DND-41 (cell line): ENCODE measurements at places on chromosomes 13 and 19.
A peak's percentile ranks its signal among the peaks of the same experiment; 100 is the strongest.

- H3K4me3 ChIP-seq = no peak overlapping the region
- DNase-seq = no peak
- H3K4me1 ChIP-seq = no peaks in the 10 kb centered on the region
- H3K27me3 ChIP-seq = no peaks in the 10 kb centered on the region
Measured at GRCh38 chr19:50065938-50066337, 40.1 kb downstream of the ZNF473 start.

DNA sequence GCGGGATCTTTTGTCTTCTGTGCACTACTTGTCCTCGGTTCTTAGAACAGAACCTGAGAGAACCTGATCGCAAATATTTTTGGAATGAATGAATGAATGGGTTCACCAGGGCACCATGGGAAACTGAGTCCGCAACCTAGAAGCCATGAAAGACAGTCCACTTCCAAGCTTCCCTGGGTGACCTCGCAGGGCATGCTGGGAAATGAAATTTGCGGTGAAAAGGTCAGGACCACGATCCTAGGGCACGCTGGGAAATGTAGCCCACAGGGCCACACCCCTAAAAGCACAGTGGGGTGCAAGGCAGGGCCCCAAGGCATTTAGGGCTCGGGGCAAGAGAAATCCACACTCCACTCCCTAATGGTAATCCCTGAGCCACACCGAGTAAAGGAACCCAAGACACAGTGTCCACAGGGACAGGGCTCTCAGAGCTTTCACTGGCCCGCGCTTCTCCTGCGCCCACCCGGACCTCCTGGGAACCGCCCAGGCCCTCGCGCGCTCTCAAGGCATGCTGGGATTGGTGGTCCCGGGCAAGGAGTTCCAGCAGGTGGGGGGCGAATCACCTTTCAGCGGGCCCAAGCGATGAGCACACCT, 1.1 kb upstream of the PPP1R12C start:
- no peaks in the 10 kb centered on the region for H3K27me3 ChIP-seq
- peak overlapping the region; percentile 96 for H3K4me3 ChIP-seq
- H3K27ac ChIP-seq = peak overlapping the region; percentile 86
- DNase-seq = no peak
- H3K36me3 ChIP-seq = peaks cover 6% of the 10 kb centered on the region; the same call in 1 of the 2 replicates
- H3K4me1 ChIP-seq = peaks cover 33% of the 10 kb centered on the region

GRCh38 chr19:38852231-38853044, 2.7 kb upstream of the HNRNPL start:
- no peaks in the 10 kb centered on the region for H3K27me3 ChIP-seq
- peak overlapping the region; percentile 93 for H3K27ac ChIP-seq
- peaks cover 17% of the 10 kb centered on the region for H3K36me3 ChIP-seq
- peaks cover 36% of the 10 kb centered on the region for H3K4me1 ChIP-seq

- no peak for DNase-seq
- no peak overlapping the region for H3K4me3 ChIP-seq
- no peaks in the 10 kb centered on the region for H3K4me1 ChIP-seq
- no peak overlapping the region for H3K27ac ChIP-seq
Measured at GRCh38 chr13:42602906-42603305, 29.0 kb downstream of the TNFSF11 start.

- H3K4me1 ChIP-seq = no peaks in the 10 kb centered on the region
- no peak overlapping the region for H3K4me3 ChIP-seq
Measured at GRCh38 chr13:37382146-37382545, 216.4 kb downstream of the POSTN start.

DNA sequence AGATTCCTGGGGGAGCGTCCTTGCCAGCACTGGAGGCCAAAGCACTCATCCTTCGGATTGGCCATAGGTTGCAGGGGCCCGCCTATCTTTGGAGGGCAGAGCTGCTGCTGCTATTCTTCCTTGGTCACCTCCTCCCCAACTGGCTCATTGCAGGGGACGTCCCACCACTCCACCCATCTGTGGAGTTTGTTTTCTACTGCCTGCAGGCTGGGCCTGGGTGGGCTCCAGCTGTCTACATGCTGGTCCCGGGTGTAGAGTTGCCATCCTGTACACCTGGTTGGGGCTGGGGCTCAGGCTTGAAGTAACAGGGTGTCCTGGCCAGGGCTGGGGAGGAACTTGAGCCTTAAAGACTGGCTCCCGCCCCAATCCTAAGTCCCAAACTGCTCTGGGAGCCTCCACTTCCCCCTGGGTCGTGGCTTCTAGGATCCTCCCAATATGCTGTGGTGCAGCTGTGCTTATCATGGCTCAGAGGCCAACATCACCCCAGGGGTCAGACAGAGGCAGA, 2.1 kb downstream of the RNF225 start:
- no peaks in the 10 kb centered on the region for H3K27me3 ChIP-seq
- DNase-seq = peak; percentile 16
- peaks cover 19% of the 10 kb centered on the region for H3K4me1 ChIP-seq
- H3K27ac ChIP-seq = no peak overlapping the region
- H3K36me3 ChIP-seq = peaks cover 34% of the 10 kb centered on the region
- H3K4me3 ChIP-seq = no peak overlapping the region

DNA sequence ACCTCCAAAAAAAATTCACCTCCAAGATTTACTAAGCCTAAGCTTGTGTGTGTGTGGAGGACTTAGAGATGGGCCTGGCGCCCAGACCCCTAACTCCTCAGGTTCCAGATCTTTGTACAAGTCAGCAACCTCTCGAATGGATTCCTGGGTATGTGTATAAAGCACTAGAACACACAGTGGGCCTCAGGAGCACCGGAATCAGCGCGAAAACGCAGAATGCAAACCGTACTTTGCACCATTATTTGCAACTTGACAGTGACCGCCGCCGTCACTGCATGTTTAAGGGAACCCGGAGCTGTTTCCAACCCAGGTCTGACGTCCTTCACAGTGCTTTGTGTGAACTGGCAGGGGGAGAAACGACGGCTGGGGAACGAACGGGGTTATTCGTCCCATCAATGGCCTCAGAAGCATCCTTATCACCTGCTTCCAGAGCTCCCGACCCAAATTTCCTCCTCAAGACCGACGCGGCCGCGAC, 688 bp downstream of the ZNF606 start:
- peak; percentile 48 for DNase-seq
- peaks cover 51% of the 10 kb centered on the region for H3K4me1 ChIP-seq
- H3K27me3 ChIP-seq = no peaks in the 10 kb centered on the region
- H3K36me3 ChIP-seq = peaks cover 88% of the 10 kb centered on the region
- peak overlapping the region; percentile 90 for H3K27ac ChIP-seq

DNA sequence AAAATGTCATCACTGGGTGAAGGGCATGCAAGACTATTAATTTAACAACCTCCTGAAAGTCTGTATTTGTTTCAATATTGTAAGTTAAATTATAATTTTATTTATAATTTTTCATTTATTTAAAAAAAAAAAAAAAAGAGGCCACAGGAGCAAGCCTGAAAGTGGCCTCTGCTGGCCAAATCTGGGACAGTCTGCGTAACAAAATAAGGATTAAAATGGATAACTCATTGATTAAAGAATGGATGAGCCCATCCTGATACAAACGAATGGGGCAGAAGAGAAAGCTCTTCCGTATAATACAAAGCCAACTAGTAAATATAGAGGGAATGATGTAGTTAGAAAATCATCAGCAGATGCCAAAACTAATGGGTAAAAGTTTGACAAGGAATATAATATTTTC, 36.2 kb downstream of the SUCLA2 start:
- H3K27ac ChIP-seq = no peak overlapping the region
- H3K36me3 ChIP-seq = peaks cover 91% of the 10 kb centered on the region
- H3K27me3 ChIP-seq = no peaks in the 10 kb centered on the region

- H3K27ac ChIP-seq = no peak overlapping the region
- H3K36me3 ChIP-seq = peaks cover 80% of the 10 kb centered on the region
- H3K4me1 ChIP-seq = no peaks in the 10 kb centered on the region
- no peaks in the 10 kb centered on the region for H3K27me3 ChIP-seq
- H3K4me3 ChIP-seq = no peak overlapping the region
Measured at GRCh38 chr19:4052114-4052992, 14.3 kb downstream of the ZBTB7A start.

GRCh38 chr13:73189362-73189761, 130.6 kb downstream of the KLF5 start:
- DNase-seq = no peak
- H3K4me3 ChIP-seq = no peak overlapping the region
- no peaks in the 10 kb centered on the region for H3K36me3 ChIP-seq
- no peaks in the 10 kb centered on the region; the same call in 1 of the 2 replicates for H3K4me1 ChIP-seq

- no peaks in the 10 kb centered on the region for H3K4me1 ChIP-seq
- DNase-seq = no peak
- peaks cover 61% of the 10 kb centered on the region for H3K36me3 ChIP-seq
- no peak overlapping the region for H3K4me3 ChIP-seq
Measured at GRCh38 chr19:47756953-47757608, 11.7 kb downstream of the NOP53 start.

GRCh38 chr13:113837560-113838355, 26.1 kb downstream of the GAS6 start:
- DNase-seq = no peak
- no peak overlapping the region for H3K4me3 ChIP-seq
- H3K27ac ChIP-seq = no peak overlapping the region
- H3K27me3 ChIP-seq = no peaks in the 10 kb centered on the region
- no peaks in the 10 kb centered on the region for H3K4me1 ChIP-seq
- no peaks in the 10 kb centered on the region for H3K36me3 ChIP-seq

DNA sequence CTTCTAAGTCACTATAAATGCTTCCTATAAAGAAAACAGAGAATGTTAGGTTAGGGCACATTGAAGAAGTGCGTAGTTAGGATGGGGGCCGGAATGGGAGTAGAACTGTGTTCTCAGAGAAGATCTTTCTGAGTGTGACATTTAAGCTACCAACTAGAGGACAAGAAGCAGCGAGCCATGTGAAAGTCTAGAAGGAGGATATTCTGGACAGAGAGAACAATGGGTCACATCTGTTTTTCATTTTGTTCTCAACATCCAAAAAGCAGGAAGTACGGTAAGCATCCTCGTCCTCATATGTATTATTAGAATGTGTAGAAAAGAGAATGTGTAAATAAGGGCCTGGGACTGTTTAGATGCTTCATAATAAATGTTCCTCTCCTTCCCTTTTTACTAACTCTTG, 44.5 kb upstream of the PARP4 start:
- H3K36me3 ChIP-seq = no peaks in the 10 kb centered on the region
- no peak for DNase-seq
- no peak overlapping the region for H3K4me3 ChIP-seq
- H3K27me3 ChIP-seq = peaks cover 7% of the 10 kb centered on the region

DNA sequence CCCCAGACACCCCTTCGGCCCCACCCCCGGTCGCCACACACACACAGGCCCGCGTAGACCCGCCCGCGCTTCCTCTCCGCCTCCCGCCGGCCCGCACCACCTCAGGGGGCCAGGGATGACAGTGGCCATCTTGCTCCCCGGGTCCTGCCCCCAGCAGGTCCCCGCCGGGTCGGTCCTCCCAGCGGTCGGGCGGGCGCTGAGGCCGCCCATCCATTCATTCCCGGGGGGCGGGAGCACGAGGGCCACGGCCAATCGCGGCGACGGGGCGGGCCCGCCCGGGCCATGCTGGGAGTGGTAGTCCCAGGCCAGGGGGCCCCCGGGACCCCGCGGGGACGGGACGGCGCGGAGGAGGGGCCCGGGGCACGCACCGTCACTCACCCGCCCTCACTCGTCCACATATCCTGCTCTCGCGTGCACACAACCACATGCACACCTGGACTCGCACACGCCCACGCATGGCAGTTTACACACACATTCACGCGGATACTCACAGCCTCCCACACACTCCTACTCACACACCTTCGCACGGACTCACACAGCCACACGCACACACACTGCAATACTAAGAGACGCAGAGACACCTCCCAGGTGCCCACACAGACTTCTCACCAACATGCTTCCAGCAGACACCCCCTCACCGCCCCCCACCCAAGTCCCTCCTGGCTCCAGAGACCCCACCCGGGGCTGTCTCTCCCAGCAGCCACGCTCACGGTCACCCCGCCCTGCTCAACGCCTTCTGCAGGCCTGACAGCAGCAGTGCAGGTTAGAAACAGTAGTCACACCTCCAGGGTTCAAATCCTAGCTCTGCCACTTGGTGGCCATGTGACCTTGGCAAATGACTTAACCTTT, at the start of gene DPF1:
Gene DPF1, minus strand, starts transcription at position 209 of the 849 bp plus-strand sequence. Its CDS starts 80 bp downstream, at position 129.
- H3K4me3 ChIP-seq = no peak within 1 kb of the TSS
- peak; percentile 49 for DNase-seq
- H3K4me1 ChIP-seq = no peaks in the 10 kb centered on the region
- H3K27ac ChIP-seq = no peak within 1 kb of the TSS

DNA sequence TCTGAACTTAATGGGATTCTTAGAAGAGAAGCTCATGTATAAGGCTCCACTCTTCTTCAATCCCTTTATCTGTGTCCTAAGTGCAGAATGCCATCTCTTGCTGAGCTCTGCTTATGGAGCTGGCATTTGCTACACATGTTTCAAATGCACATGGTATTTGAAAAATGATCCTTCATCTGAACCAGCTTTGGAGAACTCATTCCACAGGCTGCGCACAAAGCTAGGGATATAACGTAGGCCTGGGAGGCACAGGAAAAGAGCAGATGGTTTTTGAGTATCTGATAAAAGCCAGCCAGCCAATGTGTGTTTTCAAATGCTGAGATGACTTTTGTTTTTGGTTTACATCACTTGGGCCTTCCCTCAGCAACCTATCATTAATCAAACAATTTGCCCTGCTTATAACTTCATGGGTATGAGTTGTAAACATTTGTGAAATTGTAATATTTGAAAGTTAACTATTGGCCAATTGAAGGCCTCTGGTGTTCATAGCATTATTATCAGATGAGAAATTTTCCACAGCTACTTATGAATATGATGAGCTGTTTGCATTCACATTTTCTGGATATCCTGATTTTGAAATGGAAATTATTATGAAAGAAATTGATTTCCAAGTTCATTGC, 729.0 kb downstream of the FGF9 start:
- H3K4me1 ChIP-seq = no peaks in the 10 kb centered on the region
- no peak for DNase-seq
- no peaks in the 10 kb centered on the region for H3K36me3 ChIP-seq
- no peak overlapping the region for H3K27ac ChIP-seq
- no peak overlapping the region for H3K4me3 ChIP-seq

GRCh38 chr19:30556230-30556711, 184.1 kb downstream of the ZNF536 start:
- no peaks in the 10 kb centered on the region for H3K36me3 ChIP-seq
- H3K4me3 ChIP-seq = no peak overlapping the region
- peaks cover 2% of the 10 kb centered on the region for H3K27me3 ChIP-seq
- no peak overlapping the region for H3K27ac ChIP-seq

DNA sequence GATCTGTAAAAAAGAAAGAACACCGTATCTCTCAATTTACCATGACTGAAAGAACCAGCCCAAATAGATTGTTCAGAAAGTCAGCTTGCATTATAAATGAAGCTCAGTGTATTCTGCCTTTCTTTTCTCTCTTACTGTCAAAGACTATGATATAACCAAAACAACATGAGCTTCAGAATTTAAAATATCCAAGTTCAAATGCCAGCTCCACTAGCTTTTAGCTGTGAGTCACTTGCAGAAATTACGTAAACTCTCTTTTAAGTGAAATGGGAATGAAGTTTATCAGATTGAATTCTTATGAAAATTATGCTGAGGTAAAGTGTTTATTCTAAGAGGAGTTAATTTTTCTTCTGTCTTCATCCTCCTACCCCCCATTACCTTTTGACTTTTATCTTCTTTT, 20.0 kb upstream of the POSTN start:
- no peak overlapping the region for H3K4me3 ChIP-seq
- no peaks in the 10 kb centered on the region for H3K27me3 ChIP-seq
- H3K36me3 ChIP-seq = no peaks in the 10 kb centered on the region
- DNase-seq = no peak
- H3K4me1 ChIP-seq = no peaks in the 10 kb centered on the region
- no peak overlapping the region for H3K27ac ChIP-seq
